NCI-H1092 treated with DMSO at 0.1 percent for 48 hours (cell line): ENCODE measurements at places on chromosomes 13 and 19.

DNA sequence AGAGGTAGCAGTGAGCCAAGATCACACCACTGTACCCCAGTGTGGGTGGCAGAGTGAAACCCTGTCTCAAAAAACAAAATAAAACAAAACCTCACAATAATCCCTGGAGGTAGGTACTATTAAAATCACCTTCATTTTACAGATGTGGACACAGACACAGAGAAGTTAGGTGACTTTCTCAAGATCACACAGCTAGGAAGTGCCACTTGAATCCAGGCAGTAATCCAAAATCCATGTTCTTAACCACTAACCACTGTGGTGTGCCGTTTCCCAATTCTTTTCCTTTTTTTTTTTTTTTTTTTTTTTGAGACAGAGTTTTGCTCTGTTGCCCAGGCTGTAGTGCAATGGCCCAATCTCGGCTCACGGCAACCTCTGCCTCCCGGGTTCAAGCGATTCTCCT lies 9.0 kb downstream of the PPP1R14A start:
- no peak for DNase-seq

GRCh38 chr13:100473501-100474044 lies 115.0 kb downstream of the GGACT start:
- no peak for DNase-seq

- no peak for DNase-seq
Measured at GRCh38 chr13:38462605-38463004, 113.0 kb downstream of the UFM1 start.

DNA sequence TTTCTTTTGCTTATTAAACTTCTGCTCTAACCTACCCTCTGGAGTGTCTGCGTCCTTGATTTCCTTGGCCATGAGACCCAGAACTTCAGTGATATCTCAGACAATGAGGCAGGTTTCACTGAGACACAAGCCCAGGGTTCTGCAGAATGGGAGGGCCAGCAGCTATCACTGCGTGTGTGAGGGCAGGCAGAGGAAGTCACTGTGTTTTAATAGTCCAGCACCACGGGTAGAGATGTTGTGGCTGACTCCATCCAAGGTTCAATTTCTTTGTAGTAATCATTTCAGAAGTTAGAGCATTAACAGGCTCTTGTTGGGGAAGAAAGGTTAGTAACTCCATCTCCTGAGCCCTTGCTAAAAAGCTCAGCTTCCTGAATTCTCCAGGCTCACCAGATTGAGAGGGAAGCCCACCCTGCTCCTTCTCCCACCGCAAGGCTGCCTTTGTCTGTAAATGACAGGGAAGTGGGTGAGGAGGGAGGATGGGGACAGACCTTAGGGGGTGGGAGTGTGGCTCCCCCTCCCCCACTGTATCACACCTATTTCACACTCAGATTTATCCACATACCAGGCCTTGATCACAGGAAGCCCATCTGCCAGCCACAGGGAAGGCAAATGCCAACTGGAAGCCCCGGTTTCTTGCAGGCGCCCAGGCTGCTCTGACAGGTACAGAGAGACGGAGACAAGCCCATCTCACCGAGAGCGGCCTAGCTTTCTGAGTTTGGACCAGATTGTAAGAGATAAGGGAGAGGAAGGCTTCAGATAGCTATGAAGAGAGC lies 2.1 kb downstream of the C19orf12 start:
- DNase-seq: no peak

DNA sequence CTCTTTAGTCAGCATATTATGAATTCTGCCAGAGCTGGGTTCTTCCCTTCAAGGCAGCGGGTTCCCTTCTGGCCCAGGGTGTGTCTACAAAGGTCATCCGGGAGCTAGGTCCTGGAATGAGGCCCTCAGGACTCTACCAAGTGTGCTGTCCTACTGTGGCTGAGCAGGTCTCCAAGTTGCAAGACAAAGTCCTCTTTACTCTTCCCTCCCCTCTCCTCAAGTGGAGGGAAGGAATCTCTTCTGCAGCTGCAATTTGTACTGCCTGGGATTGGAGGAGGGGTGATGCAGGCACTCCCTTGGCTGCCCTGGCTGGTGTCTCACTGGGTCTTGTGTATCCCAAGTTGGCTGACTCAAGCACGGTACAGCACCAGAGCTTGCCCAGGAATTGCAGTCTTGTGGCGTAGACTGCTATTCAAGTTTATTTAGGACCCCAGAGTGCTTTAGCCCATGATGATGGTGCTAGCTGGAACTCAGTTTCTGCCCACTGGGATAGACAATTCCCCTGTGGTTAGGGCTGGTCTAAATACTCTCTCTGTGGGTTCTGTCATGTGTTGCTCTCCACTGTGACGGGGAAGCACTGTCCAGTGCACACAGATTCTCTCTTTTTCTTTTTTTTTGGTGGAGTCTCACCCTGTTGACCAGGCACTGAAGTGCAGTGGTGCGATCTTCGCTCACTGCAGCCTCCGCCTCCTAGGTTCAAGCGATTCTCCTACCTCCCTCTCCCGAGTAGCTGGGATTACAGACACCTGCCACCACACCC lies 28.5 kb downstream of the RFC3 start:
- no peak for DNase-seq

DNA sequence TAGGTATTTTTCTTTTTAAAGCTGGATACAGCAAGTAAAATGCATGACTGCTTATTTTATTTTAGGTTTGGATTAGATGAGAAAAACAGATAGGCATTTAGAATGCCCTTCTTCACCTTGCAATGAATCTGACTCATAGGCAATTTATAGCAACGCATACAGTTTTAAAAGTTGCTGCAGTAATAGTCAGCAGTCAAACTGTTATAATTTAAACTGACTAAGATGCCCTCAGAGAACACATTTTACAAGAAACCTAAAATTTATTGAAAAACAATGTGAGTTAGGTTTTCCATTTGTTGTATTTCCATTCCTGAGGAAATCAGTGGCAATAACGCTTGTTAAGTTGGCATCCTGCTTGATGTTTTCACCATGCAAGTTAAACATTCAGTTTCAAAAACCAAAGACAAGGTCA lies 1128.2 kb upstream of the PCDH9 start:
- no peak for DNase-seq
